ENCODE measurements at places on chromosomes 3 and 15.
A peak's percentile ranks its signal among the peaks of the same experiment; 100 is the strongest.

- DNase-seq, result peak; percentile 47
Measured at GRCh38 chr3:43349716-43350115, 63.4 kb downstream of the SNRK start.

DNA sequence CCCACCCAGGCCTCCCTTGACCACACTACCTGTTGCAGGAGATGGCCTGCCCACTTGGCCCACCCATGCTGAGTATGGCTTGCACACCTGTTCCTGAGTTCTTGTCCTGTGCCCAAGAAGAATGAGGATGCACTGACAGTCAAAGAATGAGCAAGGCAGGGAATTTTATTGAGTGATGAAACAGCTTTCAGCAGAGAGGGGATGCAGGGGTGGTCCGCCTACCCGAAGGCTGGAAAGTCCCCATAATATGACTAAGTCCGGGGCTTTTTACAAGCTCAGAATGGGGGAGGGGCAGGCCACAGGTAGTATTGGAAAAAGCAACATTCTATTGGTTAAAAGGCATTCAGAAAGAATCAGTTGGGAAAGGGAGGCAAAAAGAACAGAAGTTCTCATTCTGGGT lies 29.9 kb upstream of the RNU6-1 start:
- DNase-seq, result no peak

DNA sequence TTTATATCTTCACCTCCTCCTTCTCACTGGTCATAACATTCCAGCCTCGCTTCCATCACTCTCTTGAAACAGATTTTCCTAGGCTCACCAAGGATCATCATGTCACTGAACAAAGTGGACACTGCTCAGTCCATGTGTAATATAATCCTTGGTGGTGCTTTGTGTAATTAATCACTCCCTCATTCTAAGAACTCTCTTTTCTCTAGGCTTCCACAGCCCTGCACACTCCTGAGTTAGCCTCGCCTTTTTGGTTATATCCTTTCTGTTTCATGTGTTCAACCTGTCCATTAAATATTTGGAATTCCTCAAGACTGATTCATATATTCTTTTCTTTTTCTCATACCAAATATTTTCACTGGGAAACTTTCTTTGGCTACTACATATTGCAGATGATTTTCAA lies 440.8 kb downstream of the PYDC2 start:
- DNase-seq, result no peak

GRCh38 chr15:27899583-27900285 lies 199.4 kb downstream of the OCA2 start:
- no peak for DNase-seq

- no peak for DNase-seq
Measured at GRCh38 chr3:194460566-194460965, 26.2 kb downstream of the ATP13A3 start.

DNA sequence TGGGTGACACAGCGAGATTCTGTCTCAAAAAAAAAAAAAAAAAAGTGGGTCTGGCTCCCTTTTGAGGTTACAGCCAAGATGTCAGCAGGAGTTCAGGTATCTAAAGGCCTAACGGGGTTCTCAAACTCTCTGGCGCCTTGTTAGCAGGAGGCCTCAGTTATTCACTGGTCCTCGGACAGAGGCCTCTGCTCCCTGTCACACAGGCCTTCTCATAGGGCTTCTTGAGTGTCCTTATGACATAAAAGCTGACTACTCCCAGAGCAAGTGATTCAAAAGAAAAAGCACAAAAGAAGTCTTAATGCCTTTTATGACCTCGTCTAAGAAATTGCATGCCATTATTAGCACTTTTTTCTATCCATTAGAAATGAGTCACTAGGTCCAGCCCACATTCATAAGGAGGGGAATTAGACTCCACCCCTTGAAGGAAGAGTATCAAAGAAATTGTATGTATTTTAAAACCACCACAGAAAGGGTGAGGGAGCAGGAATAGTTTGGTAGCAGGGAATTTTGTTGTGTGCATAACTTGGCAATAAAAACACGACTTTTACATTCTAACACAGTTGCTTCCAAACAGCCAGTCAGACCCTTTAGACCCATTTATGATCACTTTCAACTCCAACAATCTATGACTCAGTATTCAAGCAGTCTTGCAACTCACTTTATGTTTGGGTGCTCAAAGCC lies 90.3 kb downstream of the MEX3B start:
- no peak for DNase-seq

GRCh38 chr3:123880998-123881561 lies 3.1 kb downstream of the MYLK start:
- no peak for DNase-seq

GRCh38 chr3:143010024-143010423 lies 8.7 kb downstream of the U2SURP start:
- no peak for DNase-seq

DNA sequence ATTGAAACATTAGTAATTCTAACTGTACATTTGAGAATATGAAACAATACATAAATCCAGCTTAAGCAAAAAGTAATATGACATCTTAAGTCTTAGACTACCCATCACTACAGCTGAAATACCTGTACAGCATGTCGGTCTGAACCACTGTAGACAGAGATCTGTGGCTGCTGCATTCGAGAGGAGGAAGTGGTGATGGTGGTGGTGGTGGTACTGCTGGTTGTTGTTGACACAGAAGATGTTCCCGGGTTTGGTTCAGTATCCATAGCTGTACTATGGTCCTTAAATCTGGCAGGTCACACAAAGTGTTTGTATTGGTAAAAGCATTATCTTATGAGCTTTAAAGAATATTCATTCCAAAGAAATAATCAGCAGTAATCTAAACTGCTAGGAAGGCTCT lies 2.9 kb downstream of the PHC3 start:
- no peak for DNase-seq

DNA sequence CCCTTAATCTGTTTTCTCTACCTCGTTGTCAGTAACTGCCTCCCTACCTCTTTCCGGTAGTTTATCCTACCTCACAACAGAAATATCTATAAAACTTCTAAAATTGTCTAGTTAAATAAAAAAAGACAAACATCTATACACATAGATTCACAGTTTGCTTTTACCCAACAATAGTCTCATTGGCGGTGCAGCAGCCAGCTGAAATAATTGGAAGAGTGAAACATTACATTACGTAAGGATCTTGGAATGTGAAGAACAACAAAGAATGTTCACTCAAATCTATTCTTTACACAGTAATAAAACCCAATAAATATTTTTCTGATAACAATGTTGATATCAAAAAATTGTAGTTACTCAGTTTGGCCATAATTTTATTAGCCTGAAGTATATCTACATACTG lies 115.5 kb upstream of the ARPP21 start:
- DNase-seq, result no peak

- DNase-seq, result no peak
Measured at GRCh38 chr3:46984591-46985459, 5.4 kb downstream of the NBEAL2 start.

DNA sequence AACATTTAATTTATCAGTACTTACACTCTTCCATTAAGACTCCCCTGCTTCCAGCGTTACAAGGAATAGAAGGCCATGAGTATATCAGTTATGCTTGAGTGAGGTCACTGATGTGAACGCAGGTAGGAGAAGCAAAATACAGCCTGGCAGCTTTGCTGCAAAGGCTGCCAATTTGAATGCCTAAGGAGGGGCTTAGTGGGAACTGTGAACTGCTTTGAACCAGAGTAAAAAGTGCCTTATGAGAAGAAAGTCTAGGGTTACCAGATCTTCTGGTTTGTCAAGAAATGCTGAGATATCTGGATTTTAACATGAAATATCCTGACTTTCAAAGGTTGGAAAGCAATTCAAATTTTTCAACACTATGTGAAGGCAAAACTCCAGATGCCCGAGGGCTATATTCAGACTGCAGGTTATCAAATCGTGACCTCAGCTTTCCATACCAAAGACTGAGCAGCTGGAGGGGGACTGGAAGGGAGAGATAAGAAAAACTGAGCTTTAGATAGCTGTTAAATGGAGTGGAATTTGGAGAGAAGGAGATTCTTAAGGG lies 446.3 kb upstream of the NECTIN3 start:
- no peak for DNase-seq

GRCh38 chr3:88984256-88984655 lies 123.2 kb upstream of the EPHA3 start:
- DNase-seq, result no peak

GRCh38 chr3:87090631-87091030 lies 99.7 kb upstream of the VGLL3 start:
- no peak for DNase-seq

- DNase-seq, result no peak
Measured at GRCh38 chr3:45182915-45183871, 37.0 kb upstream of the CDCP1 start.

- DNase-seq, result peak; percentile 76
Measured at GRCh38 chr15:101115393-101115785, 136.5 kb downstream of the CHSY1 start.

GRCh38 chr3:78279091-78279490 lies 1239.2 kb downstream of the ROBO2 start:
- DNase-seq, result no peak

GRCh38 chr15:80783260-80783659 lies 4.1 kb downstream of the CEMIP start:
- no peak for DNase-seq

DNA sequence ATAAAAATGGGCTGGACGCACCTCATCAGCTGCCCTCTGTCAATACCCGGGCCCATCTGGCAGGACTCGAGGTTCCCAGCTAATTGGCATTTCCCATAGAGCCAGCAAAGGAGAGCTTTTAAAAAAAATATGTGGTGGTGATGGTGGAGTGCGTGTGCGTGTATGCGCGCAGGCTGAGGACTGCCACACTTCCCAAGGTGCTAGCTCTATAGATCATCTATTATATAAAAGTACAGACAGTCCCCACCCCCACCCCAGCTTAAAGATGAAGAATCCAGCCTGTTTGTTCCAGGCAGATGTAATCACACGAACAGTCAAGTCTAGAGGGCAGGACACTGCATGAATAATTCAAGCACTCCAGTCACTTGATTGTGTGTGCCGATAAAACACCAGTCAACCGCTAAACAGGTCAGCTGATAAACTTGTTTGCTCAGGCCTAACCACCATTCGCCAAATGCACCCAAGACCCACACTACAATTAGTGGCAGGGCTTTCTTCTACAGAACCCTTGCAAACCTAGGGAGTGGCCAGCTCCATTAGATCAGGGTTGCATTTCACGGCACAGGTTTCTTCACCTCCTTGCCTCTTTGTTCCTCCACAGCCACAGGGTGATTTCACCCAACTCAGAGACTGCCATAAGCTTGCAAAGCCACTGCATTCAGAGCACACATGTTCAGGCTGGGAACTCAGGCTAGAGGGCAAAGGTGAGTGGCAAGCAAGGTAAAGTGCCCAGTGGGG lies 5.8 kb downstream of the TLE3 start:
- DNase-seq, result no peak

GRCh38 chr15:65916664-65917406 lies 47.5 kb downstream of the RAB11A start:
- DNase-seq, result peak; percentile 65

DNA sequence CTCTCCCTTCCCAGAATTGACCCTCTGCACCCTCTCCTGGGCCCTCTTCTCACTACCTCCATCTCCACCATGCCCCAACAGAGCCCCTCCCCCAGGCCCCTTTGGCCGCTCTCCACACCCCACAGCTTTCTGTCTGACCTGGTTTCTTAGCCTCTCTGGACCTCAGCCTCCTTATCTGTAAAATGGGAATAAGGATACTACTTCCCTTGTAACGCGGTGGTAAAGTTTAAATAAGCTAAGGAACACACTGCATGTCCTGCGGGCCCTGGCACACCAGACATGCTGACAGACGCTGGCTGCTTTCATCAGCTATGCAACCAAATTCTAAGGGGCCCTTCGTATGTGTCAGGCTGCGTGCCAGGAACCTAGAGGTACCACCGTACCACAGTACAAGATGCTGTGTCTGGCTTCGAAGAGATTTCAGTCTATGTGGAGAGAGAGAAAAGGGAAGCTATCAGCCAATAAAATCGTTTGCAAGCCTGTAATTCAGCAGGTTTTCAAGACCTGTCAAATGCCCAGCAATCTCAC lies 777 bp upstream of the SLC51A start:
- DNase-seq, result no peak

GRCh38 chr3:76134166-76134565 lies 348.8 kb upstream of the ZNF717 start:
- no peak for DNase-seq

DNA sequence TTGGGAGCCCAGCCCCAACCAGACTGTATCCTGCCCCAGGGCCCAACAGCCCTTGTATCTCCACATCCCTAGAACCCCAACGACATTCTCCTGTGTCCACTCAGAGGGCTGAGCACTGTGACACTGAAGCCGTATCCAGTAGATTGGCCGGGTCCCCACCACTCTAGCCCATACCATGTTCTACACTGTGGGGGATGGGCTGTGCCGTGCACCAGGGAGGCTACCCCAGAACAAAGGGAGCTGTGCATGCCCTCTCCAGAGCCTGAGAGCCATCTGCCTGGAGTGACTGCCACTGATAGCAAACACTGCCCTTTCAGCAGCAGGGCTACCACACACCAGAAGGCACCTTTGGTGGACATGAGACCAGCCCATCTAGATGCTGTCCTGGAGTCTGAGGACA lies 37.1 kb upstream of the CP start:
- DNase-seq, result no peak

- no peak for DNase-seq
Measured at GRCh38 chr3:37499061-37499785, 324.8 kb upstream of the LRRFIP2 start.

GRCh38 chr3:112649478-112649735 lies 8.5 kb upstream of the CCDC80 start:
- no peak for DNase-seq

DNA sequence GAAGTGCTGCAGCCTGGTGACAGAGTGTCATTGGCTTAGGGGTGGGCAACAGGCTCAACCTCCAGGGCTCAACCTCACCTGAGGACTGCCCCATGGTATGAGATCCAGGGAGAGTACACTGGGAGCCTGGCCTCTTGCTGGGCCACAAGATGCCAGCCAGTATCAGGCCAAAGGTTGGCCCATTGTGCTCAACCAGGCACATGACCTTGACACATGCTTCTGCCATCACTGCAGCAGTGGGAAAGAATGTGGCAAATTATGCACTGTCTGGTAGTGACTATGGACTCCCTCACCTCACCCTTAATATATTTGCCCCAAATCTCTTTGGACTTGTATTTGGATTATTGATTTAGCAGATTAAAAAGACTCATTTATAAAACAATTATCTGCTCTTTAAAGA lies 233.9 kb upstream of the GOLGA6L4 start:
- no peak for DNase-seq

DNA sequence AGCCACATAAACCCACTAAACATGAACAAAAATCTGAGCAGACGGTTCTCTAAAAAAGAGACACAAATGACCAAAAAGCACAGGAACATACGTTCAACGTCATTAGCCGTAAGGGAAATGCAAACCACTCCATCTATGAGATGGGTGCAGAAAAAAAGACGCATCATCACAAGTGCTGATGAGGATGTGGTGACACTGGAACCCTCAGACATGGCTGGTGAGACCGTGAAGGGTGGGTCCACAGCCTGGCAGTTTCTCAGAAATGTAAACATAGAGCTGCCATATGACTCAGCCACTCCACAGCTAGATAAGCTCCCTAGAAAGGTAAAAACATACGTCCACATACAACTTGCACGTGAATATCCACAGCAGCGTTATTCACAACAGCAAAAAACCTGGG lies 23.3 kb downstream of the PCSK6 start:
- DNase-seq, result no peak

GRCh38 chr3:185983495-185984141 lies 45.8 kb upstream of the TRA2B start:
- peak; percentile 71 for DNase-seq

All from left hindlimb (tissue), 1 donor.